ENCODE measurements at places on chromosomes 6 and 20.

GRCh38 chr20:41903586-41903985 is 285.4 kb upstream of the CHD6 start:
- DNase-seq: no peak

- no peak for DNase-seq
Measured at GRCh38 chr6:151524059-151524458, 30.2 kb downstream of the CCDC170 start.

DNA sequence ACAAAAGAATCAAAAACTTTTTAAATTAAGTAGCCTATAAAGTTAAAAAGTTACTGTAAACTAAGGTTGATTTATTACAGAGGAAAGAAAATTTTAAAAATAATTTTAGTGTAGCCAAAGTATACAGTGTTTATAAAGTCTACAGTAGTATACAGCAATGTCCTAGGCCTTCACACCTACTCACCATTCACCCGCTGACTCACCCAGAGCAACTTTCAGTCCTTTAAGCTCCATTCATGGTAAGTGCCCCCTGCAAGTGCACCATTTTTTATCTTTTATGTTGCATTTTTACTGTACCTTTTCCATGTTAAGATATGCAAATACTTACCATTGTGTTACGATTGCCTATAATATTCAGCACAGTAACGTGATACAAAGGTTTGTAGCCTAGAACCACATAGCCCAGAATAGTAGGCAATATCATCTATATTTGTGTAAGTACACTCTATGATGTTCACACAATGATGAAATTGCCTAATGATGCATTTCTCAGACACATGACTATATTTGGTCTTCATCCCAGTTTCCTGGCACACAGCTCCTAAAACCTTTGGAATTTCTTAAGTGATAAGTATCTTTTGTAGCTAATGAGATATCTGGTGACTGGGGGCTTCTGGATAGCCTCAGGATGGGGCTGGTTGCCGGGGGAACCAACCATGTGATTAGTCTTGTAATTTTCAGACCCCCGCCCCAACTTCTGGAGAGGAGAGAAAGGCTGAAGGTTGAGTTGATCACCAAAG is 111.0 kb downstream of the MRPL14 start:
- no peak for DNase-seq

GRCh38 chr6:5490501-5491069 is 229.3 kb downstream of the FARS2 start:
- no peak for DNase-seq

DNA sequence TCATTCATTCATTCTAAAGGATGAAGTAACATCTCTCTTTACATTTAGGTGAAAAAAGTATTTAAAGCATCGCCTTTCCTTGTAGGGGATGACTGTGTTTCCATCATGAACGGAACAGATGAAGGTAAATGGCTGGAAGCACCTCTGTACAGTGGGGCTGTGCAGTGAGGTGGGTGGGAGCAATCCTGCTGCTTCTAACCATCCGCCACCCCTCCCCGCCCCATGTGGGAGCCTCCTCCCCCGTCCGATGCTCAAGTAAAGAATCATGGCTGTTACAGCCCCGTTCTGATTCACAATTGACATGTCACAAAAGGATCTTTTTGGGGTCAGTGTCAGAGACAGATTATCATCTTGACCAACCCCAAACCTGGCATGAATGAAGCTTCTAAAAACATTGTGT is 19.3 kb downstream of the ENTPD6 start:
- DNase-seq: no peak

DNA sequence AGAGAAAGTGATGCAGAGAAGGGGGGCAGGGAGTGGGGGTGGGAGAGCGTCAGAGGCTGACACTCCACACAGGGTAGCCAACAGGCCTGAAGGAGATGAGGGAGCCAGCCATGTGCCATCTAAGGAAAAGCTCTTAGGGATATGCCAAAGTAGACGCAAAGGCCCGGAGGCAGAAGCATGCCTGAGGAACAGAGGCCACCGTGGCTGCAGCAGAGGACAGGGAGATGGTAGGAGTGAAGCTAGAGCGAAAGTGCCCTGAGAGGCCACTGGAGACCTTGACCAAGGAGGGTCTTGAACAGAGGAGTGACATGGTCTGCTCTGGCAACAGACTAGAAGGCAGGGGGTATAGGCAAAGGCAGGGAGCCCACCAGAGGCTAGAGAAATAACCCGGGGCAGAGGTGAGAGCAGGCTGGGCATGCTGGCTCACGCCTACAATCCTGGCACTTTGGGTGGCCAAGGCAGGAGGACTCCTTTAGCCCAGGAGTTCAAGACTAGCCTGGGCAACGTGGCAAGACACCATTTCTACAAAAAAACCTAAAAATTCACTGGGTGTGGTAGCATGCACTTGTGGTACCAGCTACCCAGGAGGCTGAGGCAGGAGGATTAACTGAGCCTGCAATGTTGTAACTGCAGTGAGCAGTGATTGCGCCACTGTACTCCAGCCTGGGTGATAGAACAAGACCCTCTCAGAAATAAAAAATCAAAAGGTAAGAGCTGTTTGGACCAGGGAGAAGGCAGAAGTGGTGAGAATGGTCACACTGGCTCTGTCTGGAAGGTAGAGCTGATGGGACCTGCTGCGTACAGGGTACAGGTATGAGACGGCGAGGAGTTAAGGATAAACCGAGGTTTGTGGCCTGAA is 6.3 kb downstream of the RRBP1 start:
- no peak for DNase-seq

GRCh38 chr6:71388068-71388744 is 99.6 kb downstream of the OGFRL1 start:
- no peak for DNase-seq

DNA sequence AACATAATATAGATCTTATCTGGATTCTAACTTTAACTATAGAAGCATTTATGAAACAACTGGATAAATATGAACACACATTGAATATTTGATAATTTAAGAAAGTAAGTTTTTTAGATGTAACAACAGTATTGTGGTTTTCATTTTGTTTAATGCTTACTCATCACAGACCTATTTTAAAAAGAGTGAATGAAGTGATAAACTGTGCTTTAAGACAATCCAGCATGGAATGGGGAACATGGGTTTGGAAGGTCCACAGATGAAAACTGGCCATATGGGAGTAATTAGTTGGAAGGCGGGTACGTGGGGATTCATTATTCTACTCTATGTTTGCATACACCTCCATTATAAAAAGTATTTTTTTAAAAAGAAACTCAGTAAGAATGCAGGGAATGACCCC is 21.2 kb downstream of the EPB41L2 start:
- DNase-seq: no peak

- no peak for DNase-seq
Measured at GRCh38 chr6:105494688-105495087, 91.8 kb upstream of the PREP start.

All from A549 (cell line).